Testis (tissue), 5 donors: ENCODE measurements at places on chromosomes 11 and 22.

DNA sequence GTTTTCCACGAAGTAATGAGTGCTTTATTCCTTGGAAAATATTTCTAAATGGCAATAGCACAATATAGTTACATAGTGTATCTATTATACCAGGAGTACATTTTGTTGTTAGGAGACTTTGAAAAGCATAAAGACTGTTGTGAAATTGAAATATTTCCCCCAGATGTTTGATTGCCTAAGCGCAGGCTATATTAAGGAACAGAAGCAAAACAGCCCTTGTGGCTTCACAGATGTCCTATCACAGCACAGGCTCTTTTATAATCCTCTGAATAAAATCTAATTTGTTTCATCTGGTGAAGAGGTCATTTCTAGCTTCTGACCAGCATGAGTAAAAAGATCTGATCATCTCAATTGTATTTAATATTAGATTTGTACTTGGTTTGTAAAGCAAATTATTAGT, 48.2 kb downstream of the BSX start:
- no peak overlapping the region for H3K4me3 ChIP-seq
- no peaks in the 10 kb centered on the region for H3K4me1 ChIP-seq
- DNase-seq = no peak
- H3K27ac ChIP-seq = no peak overlapping the region
- no peaks in the 10 kb centered on the region for H3K36me3 ChIP-seq

DNA sequence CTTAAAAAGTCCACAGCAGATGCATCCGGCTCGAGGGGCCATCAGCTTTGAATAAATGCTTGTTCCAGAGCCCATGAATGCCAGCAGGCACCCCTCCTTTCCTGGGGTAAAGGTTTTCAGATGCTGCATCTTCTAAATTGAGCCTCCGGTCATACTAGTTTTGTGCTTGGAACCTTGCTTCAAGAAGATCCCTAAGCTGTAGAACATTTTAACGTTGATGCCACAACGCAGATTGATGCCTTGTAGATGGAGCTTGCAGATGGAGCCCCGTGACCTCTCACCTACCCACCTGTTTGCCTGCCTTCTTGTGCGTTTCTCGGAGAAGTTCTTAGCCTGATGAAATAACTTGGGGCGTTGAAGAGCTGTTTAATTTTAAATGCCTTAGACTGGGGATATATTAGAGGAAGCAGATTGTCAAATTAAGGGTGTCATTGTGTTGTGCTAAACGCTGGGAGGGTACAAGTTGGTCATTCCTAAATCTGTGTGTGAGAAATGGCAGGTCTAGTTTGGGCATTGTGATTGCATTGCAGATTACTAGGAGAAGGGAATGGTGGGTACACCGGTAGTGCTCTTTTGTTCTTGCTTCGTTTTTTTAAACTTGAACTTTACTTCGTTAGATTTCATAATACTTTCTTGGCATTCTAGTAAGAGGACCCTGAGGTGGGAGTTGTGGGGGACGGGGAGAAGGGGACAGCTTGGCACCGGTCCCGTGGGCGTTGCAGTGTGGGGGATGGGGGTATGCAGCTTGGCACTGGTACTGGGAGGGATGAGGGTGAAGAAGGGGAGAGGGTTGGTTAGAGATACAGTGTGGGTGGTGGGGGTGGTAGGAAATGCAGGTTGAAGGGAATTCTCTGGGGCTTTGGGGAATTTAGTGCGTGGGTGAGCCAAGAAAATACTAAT, 1.9 kb downstream of the NEAT1 start:
- H3K36me3 ChIP-seq = no peaks in the 10 kb centered on the region
- H3K27ac ChIP-seq = peak overlapping the region; percentile 96
- peak; percentile 33 for DNase-seq
- H3K4me1 ChIP-seq = peaks cover 37% of the 10 kb centered on the region
- H3K4me3 ChIP-seq = peak overlapping the region; percentile 93

GRCh38 chr11:66011239-66011784, 496 bp upstream of the CST6 start:
- H3K36me3 ChIP-seq = no peaks in the 10 kb centered on the region
- H3K4me3 ChIP-seq = peak overlapping the region; percentile 5
- DNase-seq = no peak
- H3K27me3 ChIP-seq = no peaks in the 10 kb centered on the region
- no peak overlapping the region for H3K27ac ChIP-seq

DNA sequence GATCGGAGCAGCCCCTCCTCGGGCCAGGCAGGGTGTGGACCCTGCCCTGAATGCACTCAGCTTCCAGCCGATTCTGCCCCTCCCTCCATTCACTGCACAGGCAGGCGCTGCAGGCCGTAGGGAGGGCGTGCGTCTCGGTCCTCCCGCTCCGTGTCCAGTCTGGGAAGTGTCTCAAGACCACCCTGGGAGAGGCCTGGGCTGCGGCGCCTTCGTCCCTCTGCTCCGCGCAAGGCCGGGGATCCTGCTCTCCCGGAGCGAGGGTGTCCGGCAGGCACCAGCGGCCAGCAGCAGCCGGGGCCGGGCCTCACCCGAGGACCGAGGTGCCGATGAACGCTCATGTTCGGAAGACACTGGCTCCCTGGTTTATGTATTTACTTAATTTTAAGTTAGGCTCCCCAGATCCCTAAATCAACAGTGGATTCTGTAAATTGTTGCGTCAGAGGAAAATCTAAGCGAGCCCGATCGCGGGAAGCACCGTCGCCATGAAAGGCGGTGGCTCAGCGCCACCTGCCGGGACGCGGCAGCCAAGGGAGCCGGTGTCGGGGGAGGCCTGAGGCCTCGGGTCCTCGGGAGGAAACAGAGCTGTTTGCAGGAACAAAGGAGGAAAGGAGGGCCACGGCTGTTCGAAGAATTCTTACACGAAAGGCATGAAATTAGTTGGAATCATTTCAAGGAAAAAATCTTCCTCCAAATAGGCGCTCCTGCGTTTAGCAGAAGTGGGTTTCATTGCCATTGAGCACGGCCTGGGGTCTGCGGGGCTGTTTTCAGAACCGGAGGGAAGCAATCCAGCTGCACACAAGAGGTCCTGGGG, 195.3 kb downstream of the BRD1 start:
- H3K36me3 ChIP-seq = no peaks in the 10 kb centered on the region
- H3K27me3 ChIP-seq = no peaks in the 10 kb centered on the region
- H3K4me3 ChIP-seq = no peak overlapping the region
- peak; percentile 74 for DNase-seq

DNA sequence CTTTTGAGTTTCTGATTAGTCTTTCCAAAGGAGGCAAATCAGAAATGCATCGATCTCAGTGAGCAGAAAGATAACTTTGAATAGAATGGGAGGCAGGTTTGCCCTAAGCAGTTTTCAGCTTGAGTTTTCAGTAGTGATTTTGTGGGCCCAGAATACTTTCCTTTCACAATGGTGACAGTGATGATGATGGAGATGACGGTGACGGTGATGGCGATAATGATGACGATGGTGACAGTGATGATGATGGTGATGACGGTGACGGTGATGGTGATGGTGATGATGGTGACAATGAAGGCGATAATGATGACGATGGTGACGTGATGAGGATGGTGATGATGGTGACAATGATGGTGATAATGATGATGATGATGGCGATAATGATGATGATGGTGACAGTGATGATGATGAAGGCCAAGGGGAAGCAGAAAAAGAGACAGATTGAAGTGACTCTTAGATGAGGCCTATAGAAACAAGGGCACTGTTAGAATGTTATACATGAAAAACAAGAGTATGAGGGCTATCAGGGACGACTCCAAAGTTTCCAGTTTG, 153.4 kb upstream of the B3GAT1 start:
- no peak overlapping the region for H3K4me3 ChIP-seq
- peak; percentile 5 for DNase-seq
- H3K4me1 ChIP-seq = peaks cover 2% of the 10 kb centered on the region
- no peaks in the 10 kb centered on the region for H3K27me3 ChIP-seq

GRCh38 chr11:36356201-36356600, 60.1 kb downstream of the PRR5L start:
- no peaks in the 10 kb centered on the region for H3K4me1 ChIP-seq
- H3K36me3 ChIP-seq = no peaks in the 10 kb centered on the region

- H3K4me1 ChIP-seq = no peaks in the 10 kb centered on the region
- H3K27me3 ChIP-seq = no peaks in the 10 kb centered on the region
- H3K27ac ChIP-seq = no peak overlapping the region
- no peaks in the 10 kb centered on the region for H3K36me3 ChIP-seq
- no peak overlapping the region for H3K4me3 ChIP-seq
- no peak for DNase-seq
These were observed 108.7 kb upstream of the SNX19 start for GRCh38 chr11:131025020-131025419.

- H3K4me1 ChIP-seq = no peaks in the 10 kb centered on the region
- no peaks in the 10 kb centered on the region for H3K27me3 ChIP-seq
- no peak overlapping the region for H3K4me3 ChIP-seq
- no peak overlapping the region for H3K27ac ChIP-seq
- H3K36me3 ChIP-seq = no peaks in the 10 kb centered on the region
These were observed 47.3 kb downstream of the PRDM11 start for GRCh38 chr11:45193695-45194094.

DNA sequence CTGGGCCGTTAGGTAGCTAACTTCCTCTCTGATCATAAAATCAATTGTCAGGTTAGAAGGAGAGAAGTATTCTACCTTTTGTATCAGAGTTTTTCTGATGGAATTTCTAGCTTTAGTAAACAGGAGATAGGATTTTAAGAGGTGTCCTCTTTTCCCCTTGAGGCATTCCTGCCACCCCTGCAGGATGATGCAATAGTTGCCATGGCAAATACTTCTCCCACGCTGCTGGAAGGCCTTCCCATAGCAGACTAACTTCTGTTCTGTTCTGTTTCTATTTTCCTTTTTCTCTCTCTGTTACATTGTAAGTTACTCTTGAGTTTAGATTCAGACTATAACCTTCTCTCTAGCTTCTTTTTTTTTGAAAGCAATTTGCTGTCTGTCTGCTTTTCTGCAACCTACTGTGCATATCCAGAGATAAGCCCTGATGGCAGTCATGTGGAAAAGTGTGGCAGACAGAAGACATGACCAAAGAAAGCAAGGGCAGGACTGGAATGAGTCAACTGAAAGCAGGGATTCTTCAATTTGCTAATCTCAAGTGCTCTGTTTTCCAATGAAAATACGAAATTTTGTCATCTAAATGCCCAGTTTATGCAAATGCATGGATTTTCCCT, 679.1 kb downstream of the DLG2 start:
- DNase-seq = no peak
- H3K36me3 ChIP-seq = no peaks in the 10 kb centered on the region
- H3K27ac ChIP-seq = no peak overlapping the region
- H3K4me3 ChIP-seq = no peak overlapping the region
- no peaks in the 10 kb centered on the region for H3K27me3 ChIP-seq
- H3K4me1 ChIP-seq = no peaks in the 10 kb centered on the region

GRCh38 chr11:111942829-111943228, 5.7 kb downstream of the DIXDC1 start:
- H3K36me3 ChIP-seq = no peaks in the 10 kb centered on the region
- H3K27me3 ChIP-seq = no peaks in the 10 kb centered on the region
- no peak overlapping the region for H3K4me3 ChIP-seq
- H3K27ac ChIP-seq = no peak overlapping the region
- no peak for DNase-seq
- H3K4me1 ChIP-seq = no peaks in the 10 kb centered on the region

GRCh38 chr11:2138431-2139122, 612 bp downstream of the IGF2 start:
- H3K4me1 ChIP-seq = peaks cover 6% of the 10 kb centered on the region
- H3K4me3 ChIP-seq = peak overlapping the region; percentile 49
- no peaks in the 10 kb centered on the region for H3K36me3 ChIP-seq
- H3K27me3 ChIP-seq = no peaks in the 10 kb centered on the region

- H3K27ac ChIP-seq = no peak overlapping the region
- H3K4me3 ChIP-seq = no peak overlapping the region
- H3K4me1 ChIP-seq = no peaks in the 10 kb centered on the region
- no peak for DNase-seq
- H3K36me3 ChIP-seq = no peaks in the 10 kb centered on the region
These were observed 5.3 kb upstream of the OR52B2 start for GRCh38 chr11:6175440-6175839.

GRCh38 chr11:134581966-134582769, 170.1 kb upstream of the B3GAT1 start:
- H3K27ac ChIP-seq = no peak overlapping the region
- no peaks in the 10 kb centered on the region for H3K27me3 ChIP-seq
- H3K36me3 ChIP-seq = no peaks in the 10 kb centered on the region
- H3K4me1 ChIP-seq = peaks cover 16% of the 10 kb centered on the region

DNA sequence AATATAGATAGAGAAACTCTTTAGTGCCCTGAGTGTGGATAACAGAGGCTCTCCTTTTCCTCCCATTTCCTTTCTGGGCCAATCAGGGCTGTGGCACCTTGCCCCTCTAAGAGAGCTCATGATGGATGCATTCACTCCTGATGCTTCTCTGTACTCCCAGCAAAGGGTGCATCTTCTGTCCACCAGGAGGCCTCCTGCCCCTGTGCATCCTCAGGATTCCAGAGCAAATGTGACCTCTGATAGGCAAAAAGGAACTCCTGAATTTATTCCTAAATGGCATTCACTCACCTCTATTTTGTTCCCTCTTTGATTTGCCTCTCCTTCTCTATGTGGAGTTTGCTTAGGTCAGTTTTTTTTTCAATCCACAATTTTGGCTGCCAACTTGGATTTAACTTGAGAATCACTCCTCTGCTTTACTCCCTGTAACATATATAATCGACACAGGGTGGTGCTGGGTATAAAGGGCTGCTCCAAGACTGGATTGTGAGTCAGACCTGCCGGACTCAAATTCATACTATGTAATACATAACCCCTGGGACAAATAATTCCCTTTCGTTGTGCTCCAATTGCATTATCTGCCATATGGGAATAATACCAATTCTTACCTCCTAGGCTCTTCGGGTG, 1.1 kb upstream of the MRGPRX4 start:
- no peak overlapping the region for H3K4me3 ChIP-seq
- H3K27me3 ChIP-seq = no peaks in the 10 kb centered on the region
- H3K36me3 ChIP-seq = no peaks in the 10 kb centered on the region
- no peak overlapping the region for H3K27ac ChIP-seq
- peak; percentile 66 for DNase-seq

- DNase-seq = peak; percentile 63
- no peak overlapping the region for H3K4me3 ChIP-seq
- no peaks in the 10 kb centered on the region for H3K27me3 ChIP-seq
- H3K4me1 ChIP-seq = peaks cover 17% of the 10 kb centered on the region
- H3K36me3 ChIP-seq = no peaks in the 10 kb centered on the region
These were observed 426.4 kb downstream of the CTTN start for GRCh38 chr11:70824605-70825245.

DNA sequence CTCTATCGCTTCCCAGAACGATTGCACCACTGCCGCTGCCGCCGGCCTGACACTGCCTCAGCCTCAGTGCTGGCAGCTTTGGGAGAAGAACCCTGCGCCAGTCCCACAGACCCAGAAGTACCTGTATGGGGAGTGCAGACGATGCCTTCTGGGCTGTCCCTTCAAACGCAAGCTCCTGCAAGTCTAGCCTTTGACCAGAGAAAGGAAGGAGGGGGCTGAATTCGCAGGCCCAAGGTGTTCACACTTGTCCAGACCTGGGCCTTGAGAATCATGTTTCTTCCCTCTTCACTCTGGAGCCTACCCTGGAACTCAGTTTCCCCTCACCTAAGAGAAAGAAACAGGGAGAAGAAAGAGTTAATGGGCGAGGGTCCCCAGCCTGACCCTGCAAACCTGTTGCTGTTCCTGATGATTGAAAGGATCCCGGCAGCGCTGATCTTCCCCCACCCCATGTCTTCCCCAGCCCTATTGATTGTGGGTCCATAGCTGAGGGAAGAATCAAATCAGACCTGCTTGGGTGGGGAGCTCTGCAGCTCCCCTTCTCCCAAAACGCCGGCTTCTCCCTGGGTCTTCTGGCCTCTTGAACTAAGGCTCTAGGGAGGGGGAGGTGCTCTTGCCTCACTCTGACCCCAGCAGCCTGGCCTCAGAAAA, 786 bp upstream of the MCAM start:
- H3K27me3 ChIP-seq = no peaks in the 10 kb centered on the region
- H3K4me1 ChIP-seq = peaks cover 42% of the 10 kb centered on the region
- H3K4me3 ChIP-seq = peak overlapping the region; percentile 48
- no peak for DNase-seq
- no peaks in the 10 kb centered on the region for H3K36me3 ChIP-seq
